ENCODE measurements at places on chromosomes 6 and 20.
A peak's percentile ranks its signal among the peaks of the same experiment; 100 is the strongest.

- peak overlapping the region; percentile 97 for H3K27ac ChIP-seq
- peak; percentile 85 for DNase-seq
- H3K36me3 ChIP-seq, result no peaks in the 10 kb centered on the region
- no peak overlapping the region for H3K4me3 ChIP-seq
These were observed 36.8 kb downstream of the ZMYND8 start for GRCh38 chr20:47319517-47320252.

DNA sequence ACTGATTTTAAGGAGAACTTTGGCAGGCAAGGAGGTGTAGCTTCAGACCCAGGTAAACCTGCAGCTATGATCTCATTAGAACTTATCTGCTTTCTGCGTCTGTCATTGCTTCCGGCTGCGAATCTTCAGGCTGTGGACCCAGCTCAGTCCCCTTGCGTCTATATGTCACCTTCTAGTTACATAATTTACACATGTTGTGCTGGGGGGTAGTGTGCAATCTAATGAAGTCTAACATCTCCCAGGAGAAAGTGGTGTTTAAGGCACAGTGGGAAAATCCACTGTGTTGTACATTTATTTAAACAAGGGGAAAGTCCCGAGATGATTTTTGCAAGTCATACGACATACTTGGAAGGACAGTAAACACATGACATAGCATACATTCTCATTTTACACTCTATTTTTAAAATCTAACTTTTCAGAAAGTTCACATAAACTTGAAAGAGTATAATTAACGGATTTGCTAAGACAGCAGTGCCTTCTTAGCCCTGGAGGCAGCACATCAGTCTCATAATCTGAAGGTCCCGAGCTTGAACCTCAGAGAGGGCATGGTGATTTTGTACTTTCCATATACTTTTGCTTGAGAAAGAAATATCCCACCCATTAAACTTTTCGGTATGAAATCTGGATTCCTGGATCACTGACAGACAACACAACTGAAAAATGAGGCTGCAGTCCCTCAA is 35.2 kb downstream of the GPX6 start:
- H3K36me3 ChIP-seq, result no peaks in the 10 kb centered on the region
- no peak overlapping the region for H3K27ac ChIP-seq
- H3K4me1 ChIP-seq, result no peaks in the 10 kb centered on the region
- DNase-seq, result no peak

- peak overlapping the region; percentile 47 for H3K4me3 ChIP-seq
- H3K27me3 ChIP-seq, result no peaks in the 10 kb centered on the region
- peaks cover 9% of the 10 kb centered on the region for H3K36me3 ChIP-seq
- DNase-seq, result peak; percentile 70
- peaks cover 27% of the 10 kb centered on the region for H3K4me1 ChIP-seq
- peak overlapping the region; percentile 82 for H3K27ac ChIP-seq
These were observed 40.5 kb downstream of the THBS2 start for GRCh38 chr6:169212897-169213813.

- H3K36me3 ChIP-seq, result no peaks in the 10 kb centered on the region
- peaks cover 7% of the 10 kb centered on the region for H3K4me1 ChIP-seq
- H3K27ac ChIP-seq, result no peak overlapping the region
- H3K4me3 ChIP-seq, result no peak overlapping the region
- no peak for DNase-seq
- no peaks in the 10 kb centered on the region for H3K27me3 ChIP-seq
These were observed 111.7 kb upstream of the PTPN1 start for GRCh38 chr20:50398471-50398820.

DNA sequence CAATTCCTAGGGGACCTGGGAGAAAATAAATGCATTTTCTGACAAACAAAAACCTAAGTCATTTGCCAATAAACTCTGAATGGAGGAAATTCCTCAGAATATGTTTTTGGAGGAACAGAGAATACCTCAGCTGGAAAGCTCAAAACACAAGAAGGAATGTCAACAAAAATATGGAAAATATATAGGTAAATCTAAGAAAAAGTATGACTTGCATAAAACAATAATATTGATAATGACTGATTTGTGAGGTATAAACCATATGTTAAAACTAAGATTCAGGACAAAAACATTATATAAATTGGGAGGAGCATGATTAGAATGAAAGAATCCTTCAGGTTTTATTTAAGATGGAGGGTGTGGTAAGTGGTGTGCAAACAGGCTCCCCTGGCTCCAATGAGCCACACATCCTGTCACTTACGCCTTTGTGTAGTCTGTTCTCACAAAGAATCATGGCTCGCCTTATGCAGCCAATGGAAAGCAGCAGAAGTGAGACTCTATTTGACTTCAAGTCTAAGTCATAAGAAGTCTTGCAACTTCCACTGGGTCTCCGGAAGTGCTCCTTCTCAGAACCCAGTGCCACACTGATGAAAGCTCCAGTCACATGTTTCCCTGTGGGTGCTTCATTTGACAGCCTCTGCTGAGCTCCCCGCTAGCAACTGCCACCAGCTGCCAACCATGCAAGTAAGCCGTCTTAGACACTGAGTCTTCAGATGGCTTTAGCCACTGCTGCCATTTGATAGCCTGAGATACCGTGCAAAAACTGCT is 8.1 kb downstream of the CFAP61 start:
- DNase-seq, result no peak
- H3K4me1 ChIP-seq, result no peaks in the 10 kb centered on the region
- H3K27ac ChIP-seq, result no peak overlapping the region

GRCh38 chr6:121767211-121767610 is 331.8 kb downstream of the GJA1 start:
- no peaks in the 10 kb centered on the region for H3K27me3 ChIP-seq
- H3K4me3 ChIP-seq, result no peak overlapping the region
- H3K27ac ChIP-seq, result no peak overlapping the region

- peaks cover 25% of the 10 kb centered on the region for H3K4me1 ChIP-seq
- peaks cover 4% of the 10 kb centered on the region for H3K36me3 ChIP-seq
- DNase-seq, result no peak
- H3K27me3 ChIP-seq, result no peaks in the 10 kb centered on the region
These were observed 26.3 kb downstream of the C6orf89 start for GRCh38 chr6:36912030-36912454.

- H3K4me1 ChIP-seq, result no peaks in the 10 kb centered on the region
- DNase-seq, result peak; percentile 67
- H3K27me3 ChIP-seq, result no peaks in the 10 kb centered on the region
- H3K4me3 ChIP-seq, result no peak overlapping the region
These were observed 161.5 kb upstream of the POU3F2 start for GRCh38 chr6:98672681-98673475.

Data from astrocyte (in vitro differentiated cells and primary cell).